ENCODE measurements at places on chromosomes 1 and 21.

DNA sequence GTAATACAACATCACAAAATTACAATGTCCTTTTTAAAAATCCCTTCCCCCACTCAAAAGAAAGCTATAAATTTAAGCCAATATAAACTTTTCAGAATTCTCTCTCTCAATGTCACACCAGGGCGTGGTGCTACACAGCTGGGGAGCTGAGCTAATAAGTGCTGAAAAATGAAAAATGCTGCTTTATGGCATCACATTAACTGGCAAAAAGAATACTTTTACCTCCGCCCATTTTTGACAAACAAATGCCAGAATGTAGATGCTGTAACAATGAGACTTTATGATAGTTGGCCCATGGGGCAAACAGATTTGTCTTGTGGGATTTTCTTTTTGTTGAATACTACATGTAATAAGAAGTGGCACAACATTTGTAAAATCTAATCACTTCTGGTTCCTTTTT, 12.7 kb upstream of the LYPLAL1 start:
- DNase-seq = no peak

GRCh38 chr1:36738245-36738644, 255.5 kb upstream of the CSF3R start:
- no peak for DNase-seq

DNA sequence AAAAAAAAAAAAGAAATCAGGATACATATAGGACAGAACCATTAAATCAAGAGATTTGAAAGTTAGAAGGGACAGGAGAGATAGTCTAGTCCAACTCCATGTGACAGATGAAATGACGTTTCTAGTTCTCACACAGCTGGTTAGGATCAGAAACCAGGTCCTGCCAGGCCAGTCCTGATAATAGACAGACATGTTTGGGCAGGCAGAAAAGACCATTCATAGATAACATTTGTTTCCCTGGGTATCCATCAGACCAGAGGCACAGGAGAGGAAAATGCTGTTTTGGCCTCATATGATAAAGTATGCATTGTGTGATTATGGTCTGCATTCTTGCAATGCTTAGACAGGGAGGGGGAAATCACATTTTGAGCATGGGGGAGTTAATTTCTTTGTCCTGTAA, 29.3 kb downstream of the ZBTB8B start:
- no peak for DNase-seq

- DNase-seq = no peak
Measured at GRCh38 chr21:35343046-35343819, 294.1 kb upstream of the RUNX1 start.

DNA sequence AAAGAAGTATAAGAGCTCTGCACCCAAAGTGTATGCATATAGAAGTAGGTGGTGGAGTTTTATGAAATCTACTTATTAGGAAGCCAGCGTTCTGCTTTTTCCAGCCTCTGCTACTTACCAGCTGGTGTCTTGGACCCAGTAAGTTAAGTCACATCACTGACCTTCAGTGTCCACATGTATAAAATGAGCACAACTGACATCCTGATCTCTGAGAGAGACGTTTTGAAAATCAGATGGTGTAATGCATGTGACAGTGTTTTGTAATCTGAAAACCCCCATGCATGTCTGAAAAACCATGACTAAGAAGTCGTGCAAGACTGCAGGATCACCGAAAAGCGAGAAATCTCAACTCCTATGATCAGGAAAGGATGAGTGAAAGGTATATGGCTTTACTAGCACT, 2.0 kb downstream of the CR1 start:
- no peak for DNase-seq

DNA sequence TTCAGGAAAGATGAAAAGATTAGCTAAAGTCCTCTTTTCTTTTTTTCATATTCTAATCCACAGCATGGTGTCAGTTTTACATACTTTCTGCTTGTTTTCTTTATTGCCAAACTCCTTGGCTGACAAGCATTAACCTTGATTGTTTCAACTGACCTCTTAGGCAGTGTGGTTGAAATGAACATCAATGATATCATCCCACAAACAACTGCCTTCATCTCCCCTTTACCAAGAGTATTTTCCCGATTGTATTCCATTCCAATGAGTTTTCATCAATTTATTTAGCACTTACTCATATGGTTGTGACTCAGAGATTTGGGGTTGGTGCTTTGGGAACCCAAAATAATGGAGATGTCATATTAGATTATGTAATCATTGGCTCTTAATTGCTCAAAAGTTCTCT, 71.8 kb downstream of the SPAG17 start:
- DNase-seq = no peak

DNA sequence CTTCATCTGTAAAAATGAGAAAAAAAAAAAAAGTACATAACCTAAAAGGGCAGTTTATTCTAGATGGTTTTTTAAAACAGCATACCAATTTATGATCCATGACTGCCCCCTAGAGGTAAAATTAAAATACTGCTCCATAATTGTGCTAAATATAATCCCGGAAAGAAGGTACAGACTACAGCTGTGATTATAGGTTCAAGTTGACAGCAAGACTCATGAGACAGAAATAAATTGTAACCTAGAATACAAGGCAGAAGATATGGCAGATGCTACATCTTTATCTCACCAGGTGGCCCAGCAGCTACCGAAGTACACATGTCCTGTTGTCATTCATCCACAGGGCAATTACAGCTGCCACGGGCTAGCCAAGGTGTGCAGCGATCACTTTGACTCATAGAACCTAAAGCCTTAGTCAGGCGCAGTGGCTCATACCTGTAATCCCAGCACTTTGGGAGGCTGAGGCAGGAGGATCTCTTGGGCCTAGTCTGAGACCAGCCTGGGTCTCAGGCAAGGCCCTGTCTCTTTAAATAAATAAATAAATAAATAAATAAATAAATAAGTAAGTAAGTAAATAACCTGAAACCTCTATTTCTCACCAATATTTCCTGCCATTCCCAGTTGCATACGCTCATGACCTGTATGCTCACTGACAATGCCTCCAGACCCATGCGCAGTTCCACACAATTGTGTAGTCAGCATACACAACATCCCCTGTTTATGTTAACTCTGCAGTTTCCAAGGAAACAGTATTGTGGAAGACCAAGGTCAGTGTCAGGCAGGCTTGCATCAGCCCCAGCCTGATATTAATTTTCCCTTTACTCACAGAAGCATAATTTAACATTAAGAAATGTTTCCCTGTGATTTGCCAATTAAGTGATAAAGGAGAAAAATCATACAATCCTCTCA, 18.3 kb upstream of the PPIE start:
- DNase-seq = no peak

DNA sequence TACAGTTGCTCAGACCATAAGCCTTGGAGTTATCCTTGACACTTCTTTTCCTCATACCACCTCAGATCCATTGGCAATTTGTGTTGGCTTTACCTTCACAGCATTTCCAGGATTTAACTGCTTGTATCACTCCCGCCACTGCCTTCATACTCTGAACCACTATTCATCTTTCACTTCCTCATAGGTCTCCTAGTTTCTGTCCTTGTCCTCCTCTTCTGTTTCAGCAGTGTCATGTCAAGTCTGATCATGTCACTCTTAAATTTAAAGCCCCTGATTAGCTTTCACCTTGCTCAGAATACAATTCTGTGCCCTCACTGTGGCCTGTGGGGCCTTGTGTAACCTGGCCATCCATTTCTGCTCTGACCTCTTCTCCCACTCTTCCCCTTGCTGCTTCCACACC, 34.7 kb upstream of the C1orf115 start:
- DNase-seq = no peak

DNA sequence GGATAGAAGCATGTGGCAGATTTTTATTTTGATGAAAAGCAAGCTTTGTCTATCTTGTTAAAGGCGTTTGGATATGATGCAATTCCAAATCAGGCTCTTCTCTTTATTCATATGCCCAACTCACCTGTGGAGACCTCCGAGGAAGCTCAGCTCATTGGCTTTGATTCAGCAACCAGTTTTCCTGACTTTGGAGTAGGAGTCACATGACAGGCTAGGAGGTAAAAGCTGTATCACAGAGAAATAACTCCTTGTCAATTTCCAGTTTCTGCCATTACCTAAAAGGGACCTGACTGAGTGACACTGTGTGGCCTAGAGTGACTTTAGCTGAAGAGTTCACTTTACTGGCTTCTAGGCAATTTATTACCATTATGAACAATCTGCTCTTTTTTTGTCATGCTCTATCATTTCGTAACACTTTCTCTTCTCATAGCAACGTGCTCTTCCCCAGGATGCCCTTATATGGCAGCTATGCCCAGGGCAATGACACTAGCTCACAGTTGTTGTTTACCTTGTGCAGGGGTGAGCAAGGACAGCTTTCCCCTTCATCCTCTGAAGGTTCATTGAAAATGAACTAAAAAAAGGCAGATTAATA, 107.2 kb downstream of the KCNK1 start:
- no peak for DNase-seq

- DNase-seq = no peak
Measured at GRCh38 chr1:188169971-188170370, 1341.2 kb downstream of the PLA2G4A start.

- no peak for DNase-seq
Measured at GRCh38 chr1:61274939-61275338, 192.6 kb downstream of the NFIA start.

DNA sequence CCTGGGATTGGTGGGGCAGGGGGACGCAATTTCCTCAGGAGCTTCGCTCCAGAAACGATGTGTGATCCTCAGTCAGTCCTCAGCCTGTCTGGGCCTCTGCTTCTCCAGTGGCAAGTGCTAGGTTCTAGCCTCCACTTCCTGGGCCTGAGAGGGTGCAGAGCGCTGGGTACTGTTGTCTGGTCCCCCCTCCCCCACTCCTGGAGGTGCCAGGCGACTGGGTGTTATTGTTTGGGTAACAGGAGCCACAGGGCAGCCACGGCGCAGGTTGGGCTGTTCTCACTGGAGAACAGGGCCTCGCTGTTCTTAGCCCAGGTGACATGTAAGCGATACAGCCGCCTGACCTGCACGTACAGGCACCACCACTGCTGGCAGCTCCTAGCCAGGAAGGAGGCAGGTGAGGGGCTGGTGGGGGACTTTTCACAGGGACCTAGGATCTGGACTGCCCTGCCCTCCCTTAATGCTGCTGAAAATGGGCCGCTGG, 2.1 kb downstream of the RPS6KA1 start:
- DNase-seq = no peak

DNA sequence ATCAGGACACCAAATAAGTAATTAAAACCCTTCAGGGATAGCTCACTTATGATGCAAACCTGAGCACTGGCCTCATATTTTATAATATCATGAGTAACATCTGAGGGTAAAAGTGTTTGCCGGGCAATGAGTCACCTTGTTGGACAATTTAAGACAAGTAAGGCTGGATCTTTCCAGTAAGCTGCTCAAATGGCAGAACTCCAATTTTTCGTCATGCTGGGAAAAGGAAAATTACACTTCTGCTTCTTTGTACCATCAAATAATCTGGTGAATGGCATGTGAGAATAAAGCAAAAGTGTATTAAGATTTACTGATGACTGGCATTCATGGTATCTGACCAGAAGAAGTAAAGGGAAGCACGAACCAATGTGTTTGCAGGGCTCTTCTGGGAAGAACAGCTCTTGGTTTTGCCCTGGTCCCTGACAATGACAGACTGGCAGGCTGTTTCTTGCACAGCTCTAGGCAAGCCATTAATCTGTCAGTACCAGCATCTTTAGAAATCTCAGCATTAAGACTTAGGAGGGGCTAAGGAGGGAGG, 392.2 kb downstream of the VAV3 start:
- peak; percentile 37 for DNase-seq

DNA sequence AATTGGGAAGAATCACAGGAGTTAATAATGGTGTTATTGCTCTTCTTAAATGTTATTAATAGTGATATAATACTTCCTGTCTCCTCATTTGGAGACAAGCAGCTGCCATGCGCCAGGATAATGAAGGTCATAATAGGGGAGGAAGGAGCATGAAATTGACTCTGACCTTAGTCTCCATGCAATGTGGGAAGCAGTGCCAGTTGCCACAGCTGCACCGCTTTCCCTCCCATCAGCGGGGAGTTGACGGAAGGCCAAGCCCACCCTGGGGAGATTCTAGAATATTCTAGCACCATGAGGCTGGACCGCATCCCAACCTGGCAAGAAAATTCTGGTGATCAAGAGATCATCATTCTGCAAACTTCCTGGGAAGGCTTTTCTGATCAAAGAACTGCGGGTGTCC, 11.0 kb upstream of the OLIG1 start:
- no peak for DNase-seq

- no peak for DNase-seq
Measured at GRCh38 chr1:43835082-43836021, 98.2 kb upstream of the ARTN start.

- no peak for DNase-seq
Measured at GRCh38 chr1:108079440-108080025, 114.6 kb upstream of the VAV3 start.

GRCh38 chr21:37861561-37861960, 54.7 kb downstream of the KCNJ6 start:
- DNase-seq = no peak
